ENCODE measurements at places on chromosomes 11 and 22.

DNA sequence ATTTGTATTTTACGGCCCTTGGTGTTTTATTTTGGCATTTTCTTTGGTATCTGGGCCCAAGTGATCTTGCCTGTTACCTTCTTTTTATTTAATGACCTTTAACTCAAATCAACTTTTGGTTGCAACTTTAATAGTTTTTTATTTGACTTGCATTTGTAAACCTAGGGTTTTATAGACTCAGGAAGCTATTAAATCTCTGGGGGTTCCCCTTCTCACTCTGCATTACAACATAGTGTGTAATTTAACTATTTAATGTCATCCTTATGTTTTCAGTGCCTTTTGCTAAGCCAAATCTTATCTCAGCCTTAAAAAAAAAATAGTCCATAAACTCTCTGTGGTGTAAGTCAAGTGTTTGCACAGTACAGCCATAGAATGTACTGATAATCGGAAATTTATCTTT is 3.4 kb downstream of the FJX1 start:
- DNase-seq = no peak

DNA sequence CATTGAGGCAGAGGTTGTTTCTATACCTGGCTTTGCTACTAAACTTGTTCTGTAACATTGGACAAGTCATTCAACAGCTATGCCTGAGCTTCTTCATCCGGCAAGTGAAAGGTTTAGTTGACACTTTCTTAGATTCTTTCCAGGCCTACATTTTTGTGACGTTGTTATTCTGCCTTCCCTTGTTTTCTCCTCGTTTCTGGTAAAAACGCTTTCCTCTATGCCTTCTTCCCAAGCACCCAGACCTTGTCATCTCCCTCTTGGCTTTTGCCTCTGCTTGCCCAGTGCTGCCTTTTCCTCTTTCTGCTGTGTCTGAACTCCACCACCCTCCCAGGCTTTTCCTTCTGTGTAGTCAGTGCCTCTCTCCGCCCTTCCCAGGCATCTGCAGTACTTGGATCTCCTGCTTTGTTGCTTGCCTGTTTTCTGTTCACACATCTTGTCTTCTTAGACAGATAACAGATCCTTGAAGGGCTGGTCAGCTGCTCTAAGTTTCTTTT is 1.4 kb upstream of the AMOTL1 start:
- no peak for DNase-seq

- no peak for DNase-seq
Measured at GRCh38 chr11:115892016-115892415, 387.8 kb upstream of the CADM1 start.

GRCh38 chr11:117193130-117194020 is 5.8 kb upstream of the TAGLN start:
- no peak for DNase-seq

DNA sequence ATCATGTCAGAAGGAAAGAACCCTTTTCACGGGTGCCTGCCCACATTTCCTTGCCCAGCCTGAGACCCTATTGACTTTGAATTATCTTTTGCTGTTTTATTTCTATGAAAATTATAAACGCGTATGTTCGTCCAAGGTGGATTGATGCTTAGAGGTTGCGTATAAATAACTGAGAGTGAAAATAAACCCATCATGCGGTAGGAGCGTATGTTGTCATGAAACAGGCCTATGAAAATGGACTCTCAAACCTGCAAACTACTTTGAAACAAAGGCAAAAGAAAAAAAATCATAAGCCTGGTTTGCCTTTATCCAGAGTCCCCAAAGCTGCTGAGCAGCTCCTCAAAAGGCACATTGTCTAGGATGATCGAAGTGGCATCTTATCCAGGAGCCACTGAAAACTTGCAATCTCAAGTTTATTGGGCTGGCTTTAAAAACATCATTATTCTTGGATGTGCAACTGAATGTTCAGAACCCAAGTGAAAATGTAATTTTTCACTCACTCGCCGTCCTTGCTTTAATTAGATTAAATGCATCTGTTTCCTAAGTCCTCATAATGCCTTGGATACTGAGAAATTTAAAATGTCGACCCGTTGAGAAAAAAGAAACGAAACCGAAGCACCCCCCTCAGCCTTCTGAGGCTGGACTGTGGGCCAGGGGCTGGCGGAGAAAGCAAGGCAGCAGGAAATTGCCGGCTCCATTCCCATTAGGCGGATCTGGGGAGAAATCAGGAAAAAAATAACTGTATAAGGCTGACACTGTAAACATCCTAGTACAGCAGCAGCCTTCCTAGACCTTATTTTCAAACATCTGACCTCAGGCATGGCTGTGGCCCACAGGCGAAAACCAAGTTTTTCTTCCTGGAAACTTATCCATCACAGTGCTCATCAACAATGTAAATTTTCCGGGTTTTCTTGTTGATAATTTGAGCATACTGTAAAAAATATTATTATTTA is 82.9 kb upstream of the PPARA start:
- no peak for DNase-seq

- no peak for DNase-seq
Measured at GRCh38 chr11:132373405-132374143, 1003.2 kb downstream of the NTM start.

DNA sequence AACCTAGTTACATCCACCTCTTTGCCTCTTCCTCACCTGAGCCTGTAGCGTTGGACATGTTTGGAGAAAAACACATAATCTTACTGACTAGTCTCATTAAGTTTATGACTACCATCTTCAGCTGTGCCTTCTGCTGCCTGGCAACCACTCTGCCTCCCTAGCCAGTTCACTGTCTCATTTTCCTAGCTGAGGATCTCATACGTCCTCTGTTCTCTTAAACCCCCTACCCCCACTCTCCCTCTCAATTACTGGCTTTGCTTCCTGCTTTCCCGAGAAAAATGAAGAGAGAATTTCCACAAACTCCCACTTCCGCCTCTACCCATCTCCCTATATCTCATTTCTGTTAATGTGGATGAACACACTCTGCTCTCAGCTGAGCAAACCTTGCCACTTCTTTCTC is 239.3 kb upstream of the POU2AF2 start:
- no peak for DNase-seq

- DNase-seq = no peak
Measured at GRCh38 chr11:61090521-61090920, 11.8 kb upstream of the CD5 start.

DNA sequence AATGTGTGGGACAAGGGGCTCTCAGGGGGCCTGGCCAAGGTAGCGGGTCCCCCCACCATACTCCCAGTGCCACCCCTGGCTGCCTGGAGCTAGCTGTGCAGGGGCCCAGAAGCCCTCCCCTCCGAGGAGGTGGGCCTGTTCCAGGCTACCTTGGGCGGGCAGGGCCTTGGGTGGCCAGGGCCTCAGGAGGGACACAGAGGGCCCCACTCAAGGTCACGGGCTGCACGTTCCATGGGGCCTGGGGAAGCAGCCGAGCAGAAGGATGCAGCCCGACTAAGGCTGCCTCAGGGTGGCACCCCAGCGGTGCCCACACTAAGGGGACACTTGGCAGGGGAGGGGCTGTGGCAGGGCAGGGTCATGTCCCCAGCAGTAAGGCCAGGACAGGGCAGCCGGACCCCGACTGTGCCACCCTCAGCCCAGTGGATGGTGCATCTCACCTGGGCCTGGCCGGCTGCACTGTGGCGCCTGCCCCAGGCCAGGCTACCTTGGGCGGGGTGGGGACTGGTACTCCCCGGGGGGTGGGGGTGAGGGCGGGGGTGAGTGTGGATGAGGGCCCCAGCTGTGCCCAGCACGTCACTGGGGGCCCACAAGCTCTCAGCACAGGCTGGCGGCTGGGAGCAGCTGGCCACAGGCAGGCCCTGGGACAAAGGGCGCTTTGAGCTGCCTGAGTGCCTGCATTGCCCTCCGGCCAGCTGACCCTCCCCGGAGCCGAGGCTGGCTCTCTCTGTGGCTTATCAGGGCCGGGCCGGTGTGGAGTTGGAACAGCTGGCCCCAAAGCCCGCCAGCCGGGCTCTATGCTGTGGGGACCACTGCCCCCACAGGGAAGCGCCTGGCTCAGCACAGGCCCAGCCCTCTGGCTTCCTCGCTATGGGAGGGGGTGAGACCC is 117.1 kb downstream of the KCNQ1 start:
- no peak for DNase-seq

DNA sequence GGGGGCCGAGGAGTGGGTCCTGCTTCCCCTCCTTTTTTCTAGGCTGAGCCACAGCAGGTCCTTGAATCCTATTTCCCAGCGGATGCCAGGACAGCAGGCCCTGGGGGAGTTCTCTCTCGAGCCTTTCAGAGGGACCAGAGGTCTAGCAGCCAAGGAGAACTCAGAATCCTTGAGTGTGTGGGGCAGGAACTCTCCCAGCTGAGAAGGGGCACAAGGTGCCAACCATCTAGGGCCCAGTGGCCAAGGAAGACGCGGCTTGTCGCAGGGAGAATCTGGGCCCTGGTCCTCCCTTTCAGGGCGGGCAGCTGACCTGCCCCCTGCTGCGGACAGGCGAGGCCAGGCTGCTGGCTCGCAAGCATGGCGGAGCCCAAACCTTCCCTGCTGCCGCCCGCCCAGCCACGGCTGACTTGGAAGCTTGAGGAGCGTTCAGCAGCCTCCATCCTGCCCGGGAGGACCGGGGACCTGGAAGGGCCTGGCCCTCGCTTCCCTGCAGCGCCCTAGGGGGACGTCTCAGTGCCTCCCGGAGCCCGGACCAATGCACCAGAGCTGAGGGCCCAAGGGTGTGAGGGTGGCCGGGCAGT is 972 bp upstream of the TSSC4 start:
- DNase-seq = no peak

GRCh38 chr22:16960884-16961249 is 47.2 kb downstream of the GAB4 start:
- no peak for DNase-seq

- no peak for DNase-seq
Measured at GRCh38 chr11:1547467-1548098, 24.5 kb downstream of the DUSP8 start.
